ENCODE measurements at places on chromosomes 4 and X. TPM values are rescaled to one million over a fixed set of nuclear protein-coding genes. Genes with fewer than 3 reads are reported as not detected.

CYLC1 gene
- not detected for total RNA-seq

RAB39B gene
- total RNA-seq = 1.2 TPM

PLP1 gene
- total RNA-seq = 2.4 TPM

- DNase-seq = no peak
These were observed 165.1 kb upstream of the ATP6AP2 start for GRCh38 chrX:40415675-40416074.

DNA sequence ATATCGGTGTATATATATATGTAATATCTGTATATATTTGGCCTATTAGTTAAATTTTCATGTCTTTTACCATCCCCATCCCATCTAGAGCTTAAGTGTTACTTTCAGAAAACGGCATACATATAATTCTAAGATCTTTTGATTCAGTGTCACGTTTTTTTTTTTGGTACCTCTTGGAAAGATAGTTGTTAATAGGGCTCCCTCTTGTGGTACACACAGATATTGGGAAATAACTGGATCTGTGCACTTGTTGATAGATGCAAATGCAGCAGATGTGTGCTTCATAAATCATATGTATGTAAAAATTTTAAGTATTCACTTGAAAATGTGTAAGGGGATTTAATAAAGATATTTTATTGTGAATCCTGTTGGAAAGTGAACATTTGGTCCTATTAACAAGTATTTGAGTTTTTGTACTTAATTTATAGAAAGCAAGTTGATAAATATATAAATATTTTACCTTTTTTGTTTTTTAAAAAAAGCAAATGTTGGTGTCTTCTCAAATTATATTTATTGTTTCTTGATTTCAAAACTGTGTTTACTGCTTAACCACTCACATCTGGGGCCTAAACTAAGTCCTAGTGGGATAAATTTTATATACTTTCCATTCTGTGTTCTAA, 74.7 kb downstream of the PAQR3 start:
- peak; percentile 78 for DNase-seq

DMP1 gene
- total RNA-seq = not detected

GRCh38 chr4:74999714-75000309, 66.9 kb downstream of the PARM1 start:
- no peak for DNase-seq

CEP135 gene
- total RNA-seq = 9.2 TPM

GRCh38 chrX:31057291-31057690, 14.6 kb downstream of the FTHL17 start:
- DNase-seq = no peak
